DMS53 (cell line): ENCODE measurements at places on chromosomes 2 and 18.

- DNase-seq = peak; percentile 89
Measured at GRCh38 chr2:67322353-67323001, 74.7 kb upstream of the ETAA1 start.

- no peak for DNase-seq
Measured at GRCh38 chr2:159054985-159055384, 86.5 kb downstream of the TANC1 start.

DNA sequence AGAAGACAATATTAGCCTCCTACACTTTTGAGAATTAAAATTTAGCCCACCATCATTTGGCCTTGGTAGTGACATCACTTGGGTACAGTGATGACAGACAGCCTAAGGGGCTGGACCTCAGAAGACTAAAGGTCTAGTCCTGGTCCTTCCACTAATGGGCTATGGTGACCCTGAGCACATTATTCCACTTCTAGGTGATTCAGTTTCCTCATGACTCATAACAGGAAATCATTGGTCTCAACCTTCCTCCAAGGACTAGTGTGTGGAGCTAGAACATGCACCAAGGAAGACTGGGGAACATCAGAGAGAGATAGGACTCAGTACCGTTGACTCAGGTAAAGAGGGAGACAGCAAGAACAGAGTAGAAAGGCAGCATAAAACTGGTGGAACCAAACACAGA is 64.0 kb downstream of the TFCP2L1 start:
- DNase-seq = peak; percentile 82

DNA sequence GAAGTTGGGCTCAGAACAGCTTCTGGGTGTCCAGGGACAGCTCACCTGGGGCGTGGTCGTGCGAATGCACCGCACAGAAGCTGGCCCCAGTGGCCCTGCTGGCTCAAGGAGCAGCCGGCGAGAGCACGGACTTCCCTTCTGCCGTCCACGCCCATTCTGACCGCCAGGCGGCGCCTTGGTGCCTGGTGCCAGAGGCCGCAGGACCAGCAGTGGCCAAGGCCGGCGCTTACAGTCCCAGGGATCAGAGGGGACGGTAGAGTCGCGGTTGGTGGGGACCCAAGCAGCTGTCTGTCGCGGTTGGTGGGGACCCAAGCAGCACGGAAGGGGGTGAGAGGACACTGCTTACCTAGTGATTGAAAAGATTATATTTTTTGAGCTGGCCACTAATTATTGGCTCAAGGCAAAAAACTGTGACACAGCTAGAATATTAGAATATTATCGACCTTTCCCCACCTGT is 25.7 kb downstream of the NPPC start:
- DNase-seq = peak; percentile 86

- peak; percentile 40 for DNase-seq
Measured at GRCh38 chr2:42569116-42569711, 782 bp downstream of the MTA3 start.

- DNase-seq = no peak
Measured at GRCh38 chr2:43559391-43560230, 36.2 kb downstream of the THADA start.

DNA sequence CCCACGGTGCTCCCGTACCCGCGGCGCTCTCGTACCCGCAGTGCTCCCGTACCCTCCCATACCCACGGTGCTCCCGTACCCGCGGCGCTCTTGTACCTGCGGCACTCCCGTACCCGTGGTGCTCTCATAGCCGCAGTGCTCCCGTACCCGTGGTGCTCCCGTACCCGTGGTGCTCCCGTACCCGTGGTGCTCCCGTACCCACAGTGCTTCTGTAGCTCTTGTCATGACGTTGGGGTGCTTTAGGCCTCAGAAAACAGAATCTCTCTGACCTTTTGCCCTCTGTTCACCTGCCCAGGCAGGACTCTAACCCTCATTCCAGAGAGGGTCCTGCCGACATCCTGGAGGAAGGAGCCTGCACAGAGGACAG is 35.3 kb downstream of the SLC66A2 start:
- DNase-seq = no peak

DNA sequence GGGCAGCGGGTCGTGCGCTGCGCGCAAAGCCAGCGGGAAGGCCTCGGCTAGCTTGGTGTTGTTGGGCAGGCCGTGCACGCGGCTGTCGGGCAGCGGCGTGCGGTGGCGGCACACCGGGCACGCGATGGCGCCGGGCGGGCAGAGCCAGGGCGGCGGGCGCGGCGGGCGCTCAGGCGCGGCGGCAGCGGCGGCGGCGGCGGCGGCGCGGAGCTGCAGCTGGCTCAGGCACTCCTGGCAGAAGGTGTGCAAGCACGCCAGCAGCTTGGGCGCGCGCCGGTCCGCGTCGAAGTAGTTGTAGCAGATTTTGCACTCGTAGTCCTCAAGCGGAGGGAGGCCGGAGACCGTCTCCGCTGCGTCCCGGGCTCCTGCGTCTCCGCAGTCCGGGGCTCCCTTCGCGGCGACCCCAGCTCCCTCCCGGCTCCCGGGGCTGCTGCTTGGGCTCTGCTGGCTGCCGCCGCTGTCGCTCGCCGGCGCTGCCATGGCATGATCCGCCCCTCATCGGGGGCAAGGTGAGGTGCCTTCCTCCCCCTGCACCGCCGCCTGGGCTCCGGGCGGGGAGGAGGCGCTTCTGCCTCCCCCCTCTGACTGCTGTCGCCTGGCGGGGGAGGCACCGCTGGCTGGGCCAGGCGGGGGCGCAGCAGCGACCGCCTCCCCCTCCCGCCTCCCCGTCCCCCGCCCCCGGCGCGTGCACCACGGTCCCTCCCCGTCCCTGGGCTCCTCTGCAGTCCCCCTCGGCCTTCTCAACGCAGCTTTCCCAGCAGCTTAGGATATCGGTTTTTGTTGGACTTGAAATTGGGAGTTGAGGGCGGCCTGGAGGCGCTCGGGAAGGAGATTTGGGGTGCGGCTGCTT is 21.0 kb upstream of the PAX3 start:
- peak; percentile 80 for DNase-seq

DNA sequence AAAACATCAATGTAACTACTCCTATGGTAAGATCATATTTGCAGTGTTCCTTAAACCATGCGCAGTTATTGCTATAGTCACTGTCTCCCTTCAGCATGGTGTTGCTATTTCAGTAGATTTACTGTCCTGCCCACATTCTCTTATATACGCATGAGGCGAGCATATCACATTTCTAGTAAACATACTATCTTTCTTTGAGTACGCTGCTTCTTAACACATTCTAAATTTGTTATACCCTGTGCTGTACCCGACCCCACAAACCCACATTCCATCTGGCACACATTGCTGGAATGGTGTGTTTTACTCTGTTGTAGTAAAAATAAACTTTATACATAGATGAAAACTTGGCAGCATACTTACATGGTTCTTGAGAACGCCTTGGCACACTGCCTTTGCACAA is 163.3 kb downstream of the QPCT start:
- DNase-seq = no peak

DNA sequence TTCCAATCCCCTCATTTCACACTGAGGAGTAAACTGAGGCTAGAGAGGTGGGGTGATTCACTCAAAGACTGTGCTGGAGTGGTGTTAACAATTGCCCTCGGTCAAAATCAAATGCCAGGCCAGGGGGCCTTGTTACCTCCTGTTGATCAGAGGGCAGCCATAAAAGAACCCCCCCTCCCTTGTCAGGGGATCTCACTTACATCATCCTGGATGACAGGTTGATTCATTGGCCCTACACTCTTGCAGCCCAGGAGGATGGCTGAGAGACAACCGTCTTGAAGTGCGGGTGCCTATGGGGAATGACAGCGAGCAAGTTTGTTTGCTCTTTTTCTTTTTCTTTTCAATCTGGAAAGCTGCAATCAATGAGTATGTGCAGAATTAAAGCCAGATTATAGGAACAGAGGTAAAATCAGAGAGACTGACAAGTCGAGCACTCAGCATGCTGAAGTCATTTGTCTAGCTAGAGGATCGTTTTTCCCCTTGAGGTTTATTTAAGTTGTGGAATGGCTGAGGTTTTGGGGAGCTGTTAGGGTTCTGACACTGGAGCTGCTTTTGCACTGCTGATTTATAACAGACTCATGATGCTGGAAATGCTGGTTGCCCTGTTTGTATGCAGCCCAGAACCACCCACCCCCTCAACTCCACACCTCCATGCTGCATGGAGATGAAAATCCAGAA is 26.4 kb upstream of the NRP2 start:
- no peak for DNase-seq

GRCh38 chr2:179612591-179613298 is 248.7 kb downstream of the ZNF385B start:
- DNase-seq = no peak

DNA sequence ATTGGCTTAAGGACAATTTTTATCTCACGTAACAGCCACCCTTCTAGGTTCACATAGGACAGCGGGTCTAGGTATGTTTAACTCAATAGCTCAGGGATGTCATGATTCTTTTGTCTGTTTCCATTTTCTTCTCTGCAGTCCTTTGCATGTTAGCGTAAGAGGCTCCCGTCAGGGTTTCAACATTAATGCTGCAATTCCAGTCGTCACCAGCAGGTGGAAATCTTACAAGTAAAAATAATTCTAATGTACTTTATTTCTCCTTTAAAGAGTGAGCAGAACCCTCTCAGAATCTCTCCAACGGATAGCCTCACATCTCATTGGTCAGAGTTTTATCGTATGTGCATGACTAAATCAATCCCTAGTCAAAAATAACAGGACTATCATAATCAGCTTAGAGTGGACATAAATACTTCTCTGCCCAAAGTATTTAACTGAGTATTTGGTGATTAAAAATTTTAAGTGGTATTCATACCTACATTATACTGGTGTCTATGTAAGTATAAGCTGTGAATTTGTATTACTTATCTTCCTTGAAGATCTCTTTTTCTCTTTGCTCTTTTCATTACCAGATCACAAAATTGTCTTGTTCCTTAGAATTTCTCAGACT is 487.2 kb upstream of the GCFC2 start:
- DNase-seq = peak; percentile 88

DNA sequence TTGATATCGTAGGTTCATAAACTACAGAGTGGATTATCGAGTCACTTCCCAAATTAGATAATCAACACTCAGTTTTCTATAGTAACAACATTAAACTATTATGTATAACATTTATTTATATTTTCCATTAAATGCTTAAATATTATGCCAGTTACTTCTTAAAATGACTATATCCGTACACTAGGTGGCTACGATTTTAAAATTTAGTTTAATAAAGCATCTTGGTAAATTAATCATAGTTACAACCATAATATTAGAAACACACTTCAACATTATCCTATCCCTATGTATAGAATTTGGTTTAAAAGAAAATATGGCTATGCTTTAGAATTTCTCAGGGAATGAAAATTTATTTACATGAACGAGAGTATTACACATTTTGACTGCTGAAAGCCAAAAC is 80.3 kb downstream of the SLC25A12 start:
- no peak for DNase-seq

DNA sequence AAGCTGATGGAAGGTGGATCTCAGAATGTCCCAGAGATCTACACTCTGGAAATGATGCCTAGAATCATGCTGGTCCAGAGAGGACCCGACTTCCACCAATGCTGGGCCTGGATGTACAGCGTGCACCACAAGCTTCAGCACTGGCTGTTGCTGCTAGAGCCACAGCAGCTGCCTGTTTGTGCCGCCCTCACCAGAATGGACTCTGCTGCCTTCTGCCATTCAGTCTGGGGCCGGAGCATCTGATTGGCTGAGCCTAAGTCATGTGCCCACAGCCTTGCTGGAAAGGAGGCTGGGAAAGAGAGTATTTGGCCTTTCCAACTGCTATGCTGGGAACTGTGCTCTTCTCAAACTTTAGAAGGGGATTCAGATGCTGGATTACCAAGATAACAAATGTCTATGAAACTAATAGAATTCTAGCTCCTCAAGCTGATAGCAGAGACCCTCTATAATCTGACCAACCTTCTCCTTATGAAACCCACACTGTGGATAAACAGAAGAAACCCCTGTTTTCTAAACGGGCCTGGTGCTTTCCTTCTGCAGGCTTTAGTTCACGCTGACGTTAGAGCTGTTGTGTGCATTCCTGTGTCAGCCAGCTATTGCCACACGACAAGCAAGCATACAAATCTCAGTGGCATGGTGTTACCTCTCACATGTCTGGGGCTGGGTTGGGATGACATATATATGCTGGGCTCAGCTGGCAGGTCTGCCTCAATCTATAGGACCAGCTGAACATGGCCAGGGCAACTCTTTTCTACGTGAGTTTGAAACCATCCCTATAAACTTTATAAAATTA is 4.1 kb upstream of the LOXHD1 start:
- peak; percentile 51 for DNase-seq

DNA sequence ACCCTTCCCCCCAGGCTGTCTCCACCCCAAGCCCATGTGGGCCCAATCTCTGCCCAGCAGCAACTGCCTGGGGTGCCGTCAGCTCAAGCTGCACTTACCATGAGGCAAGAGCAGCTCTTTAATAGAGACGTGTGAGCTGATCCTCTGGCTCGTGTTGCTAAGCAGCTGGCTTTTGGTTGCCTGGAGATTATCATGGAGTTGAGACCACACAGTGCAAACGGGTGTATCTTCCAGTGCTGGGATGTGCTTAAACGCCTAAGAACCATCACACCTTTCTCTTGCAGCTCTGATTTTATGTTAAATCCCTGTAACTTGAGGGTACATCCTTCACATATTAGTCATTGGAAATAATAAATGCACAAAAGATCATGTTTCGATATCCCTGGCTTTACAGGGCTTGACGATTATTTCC is 271.1 kb downstream of the PRKCE start:
- peak; percentile 9 for DNase-seq

GRCh38 chr2:30707304-30707903 is 99.8 kb downstream of the CAPN13 start:
- DNase-seq = peak; percentile 8

DNA sequence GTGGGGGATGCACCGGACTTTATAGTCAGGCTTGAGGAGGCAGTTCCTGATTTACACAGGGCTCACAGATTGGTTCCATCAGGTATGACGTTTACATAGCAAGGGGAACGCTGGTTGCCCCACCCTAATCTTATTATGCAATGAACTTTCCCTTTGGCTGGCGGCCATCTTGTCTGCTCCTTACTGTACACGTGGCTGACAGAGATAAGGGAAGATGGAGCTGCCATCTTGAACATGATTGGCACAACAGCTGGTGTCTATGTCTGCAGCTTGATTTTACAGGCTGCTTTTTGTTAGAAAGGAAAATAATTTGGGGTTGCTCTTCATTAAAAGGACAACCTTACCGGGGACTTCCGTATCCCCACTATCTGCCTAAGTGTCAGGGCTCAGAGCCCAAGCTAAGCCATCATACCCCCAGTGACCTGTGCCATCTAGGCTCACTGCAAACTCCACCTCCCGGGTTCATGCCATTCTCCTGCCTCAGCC is 33.5 kb upstream of the ATG16L1 start:
- DNase-seq = no peak

- no peak for DNase-seq
Measured at GRCh38 chr2:126038861-126039260, 617.1 kb upstream of the GYPC start.

DNA sequence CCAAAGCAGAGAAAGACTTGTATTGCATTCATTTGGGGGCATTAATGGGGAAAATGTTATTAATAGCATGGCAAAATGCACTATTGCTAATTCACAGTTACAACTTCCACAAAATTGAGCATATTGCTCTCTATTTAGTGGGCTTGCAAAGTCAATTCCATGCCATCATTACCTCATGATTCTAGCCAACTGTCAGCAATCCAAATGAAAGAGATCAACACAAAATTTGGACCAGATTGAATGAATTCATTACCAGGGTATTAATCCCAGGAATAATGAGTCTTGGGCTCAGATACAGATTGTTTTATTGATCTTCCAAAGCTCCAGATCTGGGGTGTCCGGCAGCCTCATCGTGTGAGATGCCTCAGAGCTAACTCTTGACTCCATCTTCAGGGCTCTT is 38.3 kb downstream of the NXPH2 start:
- no peak for DNase-seq
